Muscle of arm (tissue), 14 donors: ENCODE measurements at places on chromosomes 11 and 22.

DNA sequence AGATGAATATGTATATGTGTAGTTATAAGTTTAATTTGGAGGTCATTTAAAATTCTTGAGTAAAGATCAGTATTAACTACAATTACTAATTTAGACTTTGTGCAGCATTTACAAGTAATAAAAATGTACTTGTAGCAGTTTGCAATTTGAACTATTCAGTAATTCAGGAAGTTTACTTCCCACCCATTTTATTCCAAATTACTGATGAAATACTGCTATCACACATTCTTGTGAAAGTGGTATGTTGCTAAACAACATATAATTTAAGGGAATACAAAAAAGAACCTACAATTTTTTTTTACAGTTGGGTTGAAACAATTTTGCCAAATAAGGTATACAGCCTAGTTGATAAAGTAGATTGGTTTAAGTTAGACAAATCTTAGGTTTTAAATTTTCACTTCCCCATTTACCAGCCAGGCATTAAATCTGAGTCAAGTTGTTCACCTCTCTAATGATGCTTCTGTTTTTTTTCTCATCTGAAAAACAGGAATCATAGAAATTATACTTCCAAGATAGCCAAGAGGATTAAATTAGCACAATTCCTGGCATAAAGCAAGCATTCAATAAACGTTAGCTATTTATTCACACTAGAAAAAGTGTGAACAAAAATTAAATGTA lies 45.3 kb downstream of the ZBTB44 start:
- no peak for DNase-seq

DNA sequence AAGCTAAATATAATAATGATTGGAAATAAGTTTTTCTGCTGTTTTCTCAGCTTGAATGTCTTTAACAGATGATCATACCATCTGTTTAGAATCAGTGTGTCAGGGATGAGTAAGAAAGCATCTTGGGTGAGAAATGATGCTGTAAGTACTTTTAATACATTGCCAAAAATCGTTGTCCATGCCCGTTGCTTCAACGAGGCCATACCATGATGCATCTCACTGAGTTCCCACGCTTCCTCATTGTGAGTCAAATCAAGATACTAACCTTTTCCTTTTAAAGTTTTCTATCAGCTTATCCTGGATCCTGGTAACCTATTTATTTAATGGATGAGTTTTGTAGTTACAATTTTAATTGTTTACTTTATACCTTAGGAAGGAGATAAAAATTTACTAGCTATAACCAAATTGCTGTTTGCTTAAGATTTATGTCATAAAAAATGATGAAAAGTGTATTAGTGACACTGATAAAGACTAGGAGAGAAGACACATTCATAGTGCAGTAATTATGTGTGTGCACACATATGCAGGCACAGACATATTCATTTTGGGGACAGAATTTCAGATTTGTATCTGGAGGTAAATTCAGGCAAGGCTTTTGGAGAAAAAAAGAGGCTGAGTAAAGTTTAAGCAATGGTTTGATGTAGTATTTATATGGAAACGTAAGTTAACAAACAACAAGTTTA lies 154.8 kb downstream of the UVRAG start:
- no peak for DNase-seq

- no peak for DNase-seq
Observed at GRCh38 chr11:112253605-112254242, 6.9 kb downstream of the PLET1 start.

DNA sequence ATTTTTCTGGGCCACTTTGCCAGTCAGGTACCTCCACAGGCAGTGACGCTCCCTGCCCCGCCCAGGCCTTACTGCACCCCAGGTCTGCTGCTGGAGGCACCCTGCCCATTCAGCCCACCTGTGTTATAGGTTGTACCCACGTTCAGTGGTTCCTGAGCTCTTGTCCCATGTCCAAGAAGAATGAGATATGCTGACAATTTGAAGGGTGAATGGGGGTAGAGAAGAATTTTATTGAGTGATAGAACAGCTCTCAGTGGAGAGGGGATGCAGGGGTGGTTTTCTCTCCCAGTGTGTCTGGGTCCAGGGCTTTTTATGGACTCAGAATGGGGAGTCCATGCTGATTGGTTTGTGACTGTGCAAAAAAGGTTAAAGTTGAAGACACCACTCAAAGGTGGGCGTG lies 149.7 kb downstream of the LDLRAD3 start:
- DNase-seq, result no peak

DNA sequence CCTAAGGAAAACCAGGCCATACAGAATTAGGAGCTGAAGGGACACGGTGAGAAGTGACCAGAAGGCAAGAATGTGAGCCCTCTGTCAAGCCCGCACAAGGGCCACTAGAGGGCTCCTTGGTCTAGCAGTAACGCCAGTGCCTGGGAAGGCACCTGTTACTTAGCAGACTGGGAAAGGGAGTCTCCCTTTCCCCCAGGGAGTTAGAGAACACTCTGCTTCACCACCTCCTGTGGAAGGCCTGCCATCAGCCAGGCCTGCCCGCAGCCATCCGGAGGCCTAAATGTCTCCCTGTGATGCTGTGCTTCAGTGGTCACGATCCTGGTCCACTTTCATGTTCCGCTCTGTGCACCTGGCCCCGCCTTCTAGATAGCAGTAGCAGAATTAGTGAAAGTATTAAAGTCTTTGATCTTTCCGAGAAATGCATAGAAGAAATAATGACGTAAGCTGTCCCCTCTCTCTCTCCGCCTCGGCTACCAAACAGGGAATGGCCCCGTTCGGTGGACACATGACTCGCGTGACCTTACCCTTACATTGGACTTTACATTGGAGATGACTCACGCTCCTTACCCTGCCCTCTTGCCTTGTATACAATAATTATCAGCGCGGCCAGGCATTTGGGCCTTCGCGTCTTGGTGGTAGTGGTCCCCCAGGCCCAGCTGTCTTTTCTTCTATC lies 10.7 kb upstream of the GSTP1 start:
- DNase-seq, result no peak

GRCh38 chr11:16297332-16297731 lies 59.0 kb downstream of the SOX6 start:
- DNase-seq, result no peak

- no peak for DNase-seq
Observed at GRCh38 chr11:75858613-75859012, 43.6 kb downstream of the UVRAG start.

- no peak for DNase-seq
Observed at GRCh38 chr11:20672575-20672974, 3.2 kb downstream of the NELL1 start.

GRCh38 chr11:39541945-39542351 lies 1917.5 kb downstream of the LRRC4C start:
- DNase-seq, result no peak

DNA sequence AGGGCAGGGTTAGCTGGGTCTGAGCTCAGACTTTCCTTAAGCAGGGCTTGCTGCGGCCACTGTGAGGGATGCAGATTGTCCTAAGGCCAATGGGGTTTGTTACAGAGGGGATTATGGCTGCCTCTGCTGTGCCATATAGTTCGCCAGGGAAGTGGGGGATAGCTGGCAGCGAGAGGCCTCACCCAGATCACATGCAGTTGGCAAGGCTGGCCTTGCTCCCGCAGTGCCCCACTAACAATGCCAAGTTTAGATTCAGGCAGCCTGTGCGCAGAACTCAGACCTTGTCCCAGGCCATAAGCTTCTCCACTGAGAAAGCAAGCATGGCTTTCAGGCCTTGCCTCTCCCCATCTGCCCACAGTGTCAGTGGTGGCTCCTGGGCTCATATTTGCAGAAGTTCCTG lies 4.7 kb upstream of the APOL2 start:
- no peak for DNase-seq

- no peak for DNase-seq
Observed at GRCh38 chr11:125083312-125084056, 20.4 kb downstream of the SLC37A2 start.

DNA sequence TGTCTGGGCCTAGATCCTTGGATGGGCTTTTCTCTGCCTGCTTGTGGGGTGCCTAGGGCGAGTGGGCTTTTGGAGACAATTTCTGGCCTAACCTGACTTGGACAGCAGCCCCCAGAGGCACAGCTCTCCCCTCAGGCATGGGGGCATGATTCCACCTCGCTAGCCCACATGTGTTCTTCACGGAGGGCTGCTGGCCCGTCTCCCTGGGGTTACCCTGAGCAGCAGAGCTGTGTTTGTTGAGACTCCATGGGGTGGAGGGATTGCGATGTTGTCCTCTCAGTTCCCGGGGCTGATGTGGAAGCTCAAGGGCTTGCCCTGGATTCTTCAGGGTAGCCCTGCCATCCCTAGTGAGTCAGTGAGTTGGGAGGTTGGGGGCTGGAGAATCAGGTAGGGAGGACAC lies 2.4 kb upstream of the LRRC75B start:
- no peak for DNase-seq

DNA sequence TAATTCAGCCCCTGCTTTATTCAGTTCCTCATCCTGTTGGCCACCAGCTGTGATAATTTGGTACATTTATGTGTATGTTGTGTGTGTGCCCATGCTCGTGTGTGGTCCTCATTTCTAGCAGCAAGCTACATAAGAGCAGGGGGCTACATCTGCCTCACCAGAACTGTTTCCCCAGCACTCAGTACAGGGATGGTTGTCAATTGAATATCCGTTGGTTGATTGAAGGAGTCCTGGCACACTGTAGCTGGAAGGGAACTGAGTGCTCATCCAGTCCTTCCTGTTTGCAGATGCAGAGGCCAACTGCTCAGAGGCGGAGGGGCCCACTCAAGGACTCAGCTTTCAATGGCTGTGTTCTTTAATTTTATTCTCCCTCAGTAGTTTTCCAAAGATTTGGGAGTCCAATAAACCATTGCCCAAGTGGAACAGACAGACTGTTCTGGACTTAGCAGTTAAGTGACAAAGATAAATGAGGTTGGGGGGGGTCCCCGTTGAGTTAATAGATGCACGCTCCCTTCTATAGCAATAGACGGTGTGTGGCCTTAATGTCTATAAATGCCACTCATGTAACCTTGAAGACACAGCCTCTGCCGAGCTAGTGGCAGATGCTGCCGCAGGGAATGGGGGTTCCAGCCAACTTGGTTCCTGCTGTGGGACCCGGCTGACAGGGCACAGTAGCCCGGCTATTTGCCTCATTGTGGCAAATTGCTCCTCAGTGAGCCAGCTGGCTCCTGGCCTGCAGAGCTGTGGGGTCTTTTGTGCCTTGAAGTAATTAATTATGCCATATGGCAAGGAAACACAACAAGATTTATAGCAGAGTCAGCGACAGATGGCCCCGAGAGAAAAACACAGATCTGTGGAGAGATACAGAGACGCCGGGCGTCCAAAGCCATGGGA lies 71.4 kb upstream of the GRK3 start:
- DNase-seq, result no peak

DNA sequence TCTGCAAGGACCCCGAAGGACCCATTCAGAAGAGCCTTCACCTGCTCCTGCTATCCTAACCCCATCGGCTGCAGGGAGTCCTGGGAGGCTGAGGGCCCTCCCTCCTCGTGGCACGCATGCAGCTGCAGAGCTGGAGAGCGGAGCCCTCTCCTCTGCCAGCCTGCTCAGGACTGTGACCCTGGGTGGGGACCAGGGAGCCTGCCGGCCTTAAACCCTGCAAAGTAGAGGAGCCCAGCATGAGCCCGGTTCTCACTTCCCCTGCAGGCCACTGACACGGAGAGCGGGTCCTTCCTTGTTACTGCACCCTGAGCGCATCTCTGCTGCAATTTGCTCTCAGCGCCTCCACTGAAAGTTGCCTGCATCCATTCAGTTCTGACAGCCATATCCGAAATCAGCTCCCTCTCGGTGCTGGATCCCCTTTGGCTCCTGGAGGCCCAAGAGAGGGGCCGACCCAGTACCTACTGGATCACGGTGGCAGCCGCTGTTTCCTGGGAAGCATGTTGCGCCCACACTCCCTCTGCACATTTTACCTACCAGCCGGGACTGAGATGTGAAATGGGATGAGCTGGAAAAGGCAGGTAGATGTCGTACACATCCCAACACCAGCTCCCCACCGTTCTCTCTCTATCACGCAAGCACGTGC lies 312.1 kb downstream of the NTM start:
- no peak for DNase-seq

GRCh38 chr11:103946793-103947545 lies 89.5 kb upstream of the DDI1 start:
- no peak for DNase-seq

DNA sequence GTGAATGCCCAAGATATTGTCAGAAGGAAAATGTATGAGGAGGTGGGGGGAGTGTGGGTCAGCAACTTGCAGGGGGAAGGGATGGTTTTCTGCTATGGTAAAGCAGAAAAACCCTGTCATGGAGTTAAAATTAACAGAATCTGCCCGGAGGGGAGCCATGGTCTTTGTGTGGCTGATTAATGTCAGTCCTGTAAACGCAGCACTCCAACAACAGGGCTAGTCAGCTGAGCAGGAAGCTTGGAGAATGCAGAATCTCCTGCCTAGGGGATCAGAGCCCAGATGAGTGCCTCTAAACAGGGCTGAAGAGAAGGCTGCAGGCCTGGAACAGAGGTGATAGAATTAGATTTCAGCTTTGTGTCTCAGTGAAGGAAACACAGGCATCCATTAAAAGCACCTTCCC lies 140.9 kb upstream of the MTNR1B start:
- no peak for DNase-seq

- peak; percentile 32 for DNase-seq
Observed at GRCh38 chr22:24554313-24555164, at the start of gene GUCD1. Gene GUCD1 (minus strand): TSS chr22:24555138. CDS start chr22:24554991, 147 bp downstream.

DNA sequence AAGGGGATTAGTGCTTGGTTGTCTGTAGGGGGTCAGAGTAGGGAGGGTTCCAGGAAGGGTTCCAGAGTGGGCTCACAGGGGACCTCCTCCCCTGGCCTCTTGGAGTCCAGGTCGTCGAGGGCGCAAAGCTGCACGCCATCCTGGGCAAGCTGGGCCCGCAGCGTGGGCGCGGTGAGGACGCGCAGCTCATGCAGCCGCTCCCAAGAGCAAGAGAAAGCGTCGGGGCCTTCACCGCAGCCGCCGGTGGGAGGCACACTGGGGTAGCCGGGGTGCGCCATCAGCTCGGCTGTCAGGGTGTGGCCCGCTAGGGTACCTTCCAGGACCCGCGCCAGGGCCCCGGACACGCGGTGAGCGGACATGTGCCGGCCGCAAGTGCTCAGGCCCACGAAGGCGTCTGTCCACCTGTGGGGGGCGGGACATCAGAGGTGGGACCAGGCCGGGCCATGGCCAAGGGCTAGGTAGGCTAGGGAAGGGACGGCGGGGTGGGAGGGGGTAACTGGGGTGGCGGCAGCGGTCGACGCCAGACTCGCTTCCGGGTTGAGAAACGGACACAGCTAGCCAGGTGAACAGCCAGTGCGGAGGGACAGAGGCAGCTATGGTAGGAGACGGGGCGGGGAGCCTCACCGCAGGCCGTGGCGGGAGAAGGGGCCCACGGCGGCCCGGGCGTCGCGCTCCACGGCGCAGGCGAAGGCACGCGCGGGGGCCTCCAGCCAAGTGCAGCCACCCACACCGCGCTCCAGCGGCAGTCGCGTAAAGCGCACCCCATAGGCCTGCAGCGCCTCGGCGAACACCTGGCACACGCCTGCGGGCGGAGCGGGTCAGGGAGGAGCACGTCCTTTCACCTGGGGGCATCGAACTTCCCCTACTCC lies 1.2 kb downstream of the YDJC start:
- DNase-seq, result no peak

DNA sequence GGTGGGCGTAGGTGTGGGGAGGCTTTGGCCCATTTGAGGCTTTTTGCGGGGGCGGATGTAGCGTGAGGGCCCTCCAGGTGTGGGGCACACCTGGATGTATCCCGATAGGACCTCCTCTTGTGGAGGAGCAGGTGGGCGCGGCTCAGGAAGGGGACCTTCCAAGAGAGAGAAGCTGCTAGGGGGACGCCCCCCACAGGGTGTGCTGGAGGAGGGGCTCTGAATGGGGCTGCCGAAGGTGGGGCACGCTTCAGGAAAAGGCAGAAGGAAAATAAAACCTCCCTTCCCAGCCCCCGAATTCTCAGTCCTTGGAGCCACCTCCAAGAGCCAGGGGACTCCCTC lies 621 bp downstream of the SGSM1 start:
- no peak for DNase-seq

GRCh38 chr11:118744046-118744445 lies 46.9 kb downstream of the DDX6 start:
- DNase-seq, result no peak
